Natural killer cell (primary cell): ENCODE measurements at places on chromosomes 5 and 9. TPM values are rescaled to one million over a fixed set of nuclear protein-coding genes. Genes with fewer than 3 reads are reported as not detected.

Gene ENTPD2
- not detected for total RNA-seq

DNA sequence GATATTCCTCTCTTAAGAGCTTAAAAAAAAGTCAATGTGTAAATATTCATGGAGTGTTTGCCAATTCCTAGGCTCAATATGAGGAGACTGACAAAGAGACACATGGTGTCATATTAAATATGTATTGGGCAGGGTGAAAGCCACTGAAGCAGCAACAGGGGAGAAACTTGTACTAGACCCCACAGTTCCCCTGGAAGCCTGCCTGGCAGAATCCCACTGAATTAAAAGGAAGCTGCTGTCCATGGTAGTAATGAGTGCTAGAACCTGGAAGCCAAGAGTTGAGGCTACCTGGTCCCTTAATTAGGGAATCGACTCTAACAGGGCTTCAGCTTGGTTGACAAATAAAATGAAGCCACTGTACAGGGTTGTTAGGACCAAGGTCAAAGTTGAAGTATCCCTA lies 129.4 kb upstream of the GPR151 start:
- no peak for DNase-seq

GRCh38 chr5:50984640-50985039 lies 318.2 kb downstream of the PARP8 start:
- no peak for DNase-seq

DNA sequence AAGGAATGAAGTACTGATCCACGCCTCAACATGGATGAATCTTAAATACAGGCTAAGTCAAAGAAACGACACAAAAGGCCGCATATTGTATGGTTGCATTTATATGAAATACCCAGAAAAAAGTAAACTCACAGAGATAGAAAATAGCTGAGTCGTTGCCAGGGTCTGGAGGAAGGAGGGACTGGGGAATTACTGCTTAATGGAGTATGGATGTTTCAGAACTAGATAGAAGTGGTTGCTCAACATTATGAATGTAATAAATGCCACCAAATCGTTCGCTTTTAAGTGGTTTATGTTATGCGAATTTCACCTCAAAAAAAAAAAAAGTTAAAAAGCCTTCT lies 784 bp upstream of the MSANTD3 start:
- DNase-seq, result no peak

GRCh38 chr5:156826150-156826549 lies 23.9 kb upstream of the PPP1R2B start:
- no peak for DNase-seq
